Kidney (tissue), 22 donors: ENCODE measurements at places on chromosomes 11 and 22.

DNA sequence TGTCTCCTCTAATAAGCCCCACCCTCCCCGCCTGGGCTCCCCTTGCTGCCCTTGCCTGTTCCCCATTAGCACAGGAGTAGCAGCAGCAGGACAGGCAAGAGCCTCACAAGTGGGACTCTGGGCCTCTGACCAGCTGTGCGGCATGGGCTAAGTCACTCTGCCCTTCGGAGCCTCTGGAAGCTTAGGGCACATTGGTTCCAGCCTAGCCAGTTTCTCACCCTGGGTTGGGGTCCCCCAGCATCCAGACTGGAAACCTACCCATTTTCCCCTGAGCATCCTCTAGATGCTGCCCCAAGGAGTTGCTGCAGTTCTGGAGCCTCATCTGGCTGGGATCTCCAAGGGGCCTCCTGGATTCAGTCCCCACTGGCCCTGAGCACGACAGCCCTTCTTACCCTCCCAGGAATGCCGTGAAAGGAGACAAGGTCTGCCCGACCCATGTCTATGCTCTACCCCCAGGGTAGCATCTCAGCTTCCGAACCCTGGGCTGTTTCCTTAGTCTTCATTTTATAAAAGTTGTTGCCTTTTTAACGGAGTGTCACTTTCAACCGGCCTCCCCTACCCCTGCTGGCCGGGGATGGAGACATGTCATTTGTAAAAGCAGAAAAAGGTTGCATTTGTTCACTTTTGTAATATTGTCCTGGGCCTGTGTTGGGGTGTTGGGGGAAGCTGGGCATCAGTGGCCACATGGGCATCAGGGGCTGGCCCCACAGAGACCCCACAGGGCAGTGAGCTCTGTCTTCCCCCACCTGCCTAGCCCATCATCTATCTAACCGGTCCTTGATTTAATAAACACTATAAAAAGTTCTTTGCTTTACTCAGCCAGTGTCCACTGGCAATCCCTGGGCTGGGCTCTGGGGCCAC is 14.4 kb downstream of the TSKU start:
- H3K36me3 ChIP-seq, result no peaks in the 10 kb centered on the region
- H3K4me1 ChIP-seq, result peaks cover 35% of the 10 kb centered on the region
- no peak overlapping the region for H3K27ac ChIP-seq
- H3K4me3 ChIP-seq, result no peak overlapping the region
- no peak for DNase-seq

DNA sequence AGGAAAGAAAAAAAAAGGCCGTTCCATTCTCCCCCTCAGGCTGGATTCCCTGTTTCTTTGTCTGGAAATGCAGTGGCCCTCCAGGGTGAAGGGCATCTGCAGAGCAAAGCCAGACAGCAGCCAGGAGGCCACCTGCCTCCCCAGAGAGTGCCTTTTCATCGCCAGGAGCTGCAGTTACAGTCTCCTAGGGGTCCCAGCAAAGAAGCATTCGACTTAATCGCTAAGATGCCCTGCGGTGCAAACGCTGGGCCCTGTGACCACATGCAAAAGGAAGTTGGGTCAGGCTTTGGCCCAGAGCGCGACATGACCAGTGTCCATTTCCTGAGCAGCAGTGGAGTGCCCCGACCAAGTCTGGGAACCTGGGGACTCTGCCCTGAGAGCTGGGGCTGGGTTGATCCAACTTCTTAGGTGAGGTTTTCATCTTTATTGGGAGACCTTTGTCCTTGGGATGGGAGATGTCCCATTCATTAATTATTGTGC is 304.6 kb downstream of the OPCML start:
- no peak for DNase-seq
- no peaks in the 10 kb centered on the region for H3K4me1 ChIP-seq
- H3K27me3 ChIP-seq, result no peaks in the 10 kb centered on the region
- H3K4me3 ChIP-seq, result no peak overlapping the region
- no peaks in the 10 kb centered on the region for H3K36me3 ChIP-seq

- H3K27ac ChIP-seq, result no peak overlapping the region
- no peak overlapping the region for H3K4me3 ChIP-seq
- peak; percentile 9 for DNase-seq
- H3K36me3 ChIP-seq, result no peaks in the 10 kb centered on the region
- no peaks in the 10 kb centered on the region for H3K27me3 ChIP-seq
These were observed 54.3 kb downstream of the DDI1 start for GRCh38 chr11:104090767-104091166.

DNA sequence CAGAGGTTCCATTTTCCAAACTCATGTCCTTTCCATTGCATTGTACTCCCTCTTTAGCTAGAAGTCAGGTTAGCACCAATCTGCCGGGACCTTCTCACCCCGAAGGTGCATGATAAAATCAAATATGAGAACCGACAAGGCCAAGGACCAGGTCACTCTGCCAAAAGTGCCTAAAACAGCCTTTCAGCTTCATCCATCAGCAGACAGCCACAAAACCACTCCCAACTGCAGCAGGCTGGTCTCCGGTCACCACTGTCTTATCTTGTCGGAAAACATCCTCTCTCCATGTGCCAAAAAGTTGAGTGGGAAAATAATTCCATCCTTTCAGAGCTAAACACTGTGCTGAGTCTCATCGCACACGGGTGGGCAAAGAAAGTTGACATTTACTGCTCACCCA is 1.4 kb downstream of the PI4KA start:
- no peaks in the 10 kb centered on the region for H3K36me3 ChIP-seq
- H3K27ac ChIP-seq, result no peak overlapping the region
- DNase-seq, result no peak

DNA sequence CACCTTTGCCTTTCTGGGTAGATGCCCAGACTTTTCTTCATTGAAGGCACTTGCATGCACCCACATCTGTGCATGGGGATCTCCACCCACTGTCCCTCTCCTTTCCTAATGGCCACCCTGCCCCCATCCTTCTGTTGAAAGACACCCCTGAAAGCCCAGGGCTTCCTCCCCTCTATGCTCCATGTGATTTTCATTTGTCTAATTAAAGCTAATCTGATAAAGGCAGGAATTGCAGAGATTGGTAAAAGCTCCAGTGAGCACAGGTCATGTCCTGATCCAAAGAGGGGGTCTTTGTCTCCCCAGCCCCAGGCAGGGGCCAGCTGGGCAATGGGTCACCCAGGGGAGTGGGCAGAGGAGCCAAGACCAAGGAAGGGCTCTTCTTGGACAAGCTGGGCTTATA is 107.6 kb upstream of the CD82 start:
- no peaks in the 10 kb centered on the region for H3K27me3 ChIP-seq
- no peak overlapping the region for H3K4me3 ChIP-seq
- DNase-seq, result no peak
- H3K27ac ChIP-seq, result no peak overlapping the region
- H3K36me3 ChIP-seq, result no peaks in the 10 kb centered on the region

GRCh38 chr11:107696140-107696539 is 15.7 kb downstream of the SLN start:
- DNase-seq, result no peak
- H3K27me3 ChIP-seq, result no peaks in the 10 kb centered on the region
- no peak overlapping the region for H3K27ac ChIP-seq
- H3K36me3 ChIP-seq, result no peaks in the 10 kb centered on the region

DNA sequence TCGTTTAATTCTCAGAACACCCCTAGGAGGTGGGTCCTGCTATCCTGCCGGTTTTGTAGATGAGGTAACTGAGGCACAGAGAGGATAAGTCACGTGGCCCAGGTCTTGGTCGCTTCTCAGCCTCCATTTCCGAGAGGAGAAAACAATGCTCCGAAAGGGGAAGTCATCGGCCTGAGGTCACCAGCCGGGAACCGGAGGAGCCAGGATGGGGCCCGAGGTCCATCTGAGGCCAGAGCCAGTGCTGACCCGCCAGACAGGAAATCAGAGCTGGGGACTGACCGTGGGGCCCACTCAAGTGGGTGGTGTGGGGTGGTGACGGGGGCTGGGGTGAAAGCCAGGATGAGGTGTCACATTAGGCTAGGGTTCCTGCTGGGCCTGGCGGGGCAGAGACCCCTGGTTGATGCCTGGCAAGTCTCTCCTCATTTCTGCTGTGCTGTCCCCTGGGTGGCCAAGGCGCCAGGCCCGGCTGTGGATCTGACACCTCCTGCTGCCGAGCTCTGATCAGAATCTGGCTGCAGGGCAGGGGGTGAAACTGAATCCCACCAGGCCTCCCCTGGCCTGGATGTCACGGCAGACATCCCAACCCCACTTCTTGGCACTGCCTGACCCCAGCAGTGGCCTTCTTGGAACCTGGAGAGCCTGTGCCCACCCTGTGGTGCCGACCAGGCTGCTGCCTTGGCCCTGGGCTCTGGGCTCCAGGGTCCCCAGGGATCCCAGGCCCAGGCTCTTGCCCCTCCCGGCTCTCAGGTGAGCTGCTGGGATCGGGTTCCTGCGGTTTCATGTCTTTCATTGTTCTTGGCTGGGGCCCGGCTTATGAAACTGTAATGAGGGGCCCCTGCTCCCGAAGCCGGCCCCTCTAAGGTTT is 12.0 kb downstream of the TRIOBP start:
- no peaks in the 10 kb centered on the region for H3K36me3 ChIP-seq
- no peaks in the 10 kb centered on the region for H3K27me3 ChIP-seq
- peak overlapping the region; percentile 53 for H3K27ac ChIP-seq
- no peaks in the 10 kb centered on the region for H3K4me1 ChIP-seq
- peak; percentile 75 for DNase-seq

DNA sequence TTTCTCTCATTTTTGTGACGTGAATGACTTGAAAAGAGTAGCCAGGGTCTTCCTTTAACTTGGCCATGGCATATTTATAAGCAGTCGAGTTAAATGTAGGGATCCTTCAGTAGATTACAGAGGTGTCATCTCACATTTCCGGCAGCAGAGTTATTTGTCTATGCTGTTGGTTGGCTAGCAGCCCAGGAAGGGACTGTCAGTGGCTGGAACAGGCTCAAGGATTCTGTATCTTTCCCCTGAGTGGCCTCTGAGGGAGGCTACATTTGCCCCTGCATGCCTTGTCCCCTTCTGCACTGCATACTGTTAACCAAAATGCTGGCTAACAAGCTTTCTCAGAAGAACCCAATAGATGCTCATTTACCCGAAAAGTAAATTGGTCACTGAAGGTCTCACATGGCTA is 187.6 kb downstream of the PGR start:
- no peaks in the 10 kb centered on the region for H3K4me1 ChIP-seq
- no peak overlapping the region for H3K27ac ChIP-seq
- H3K36me3 ChIP-seq, result no peaks in the 10 kb centered on the region
- DNase-seq, result peak; percentile 35
- no peak overlapping the region for H3K4me3 ChIP-seq
- H3K27me3 ChIP-seq, result no peaks in the 10 kb centered on the region

DNA sequence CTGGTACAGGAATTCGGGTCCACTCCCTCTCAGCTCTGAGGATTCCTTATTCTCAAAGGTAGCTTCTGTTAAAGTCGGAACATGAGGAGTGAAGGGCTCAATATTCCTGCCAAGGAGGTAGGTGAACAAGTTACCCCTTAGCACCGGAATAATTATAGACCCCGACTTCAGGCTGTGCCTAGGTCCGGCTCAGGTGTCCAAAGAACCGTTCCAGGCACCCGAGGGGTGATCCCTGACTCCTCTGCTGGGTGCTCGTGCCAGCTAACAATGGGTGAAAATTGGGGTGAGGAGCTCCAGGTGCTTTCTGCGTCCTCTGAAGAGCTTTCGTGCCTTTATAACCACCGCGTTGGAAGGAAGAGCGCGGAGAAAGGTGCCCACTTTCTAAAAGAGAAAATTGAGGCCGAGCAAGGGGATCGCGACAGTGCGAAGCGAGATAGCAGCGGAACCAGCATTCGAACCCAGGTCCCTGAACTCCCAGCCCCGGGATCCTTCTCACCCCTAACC is 393 bp downstream of the CYB561A3 start:
- H3K4me3 ChIP-seq, result peak overlapping the region; percentile 85
- no peak for DNase-seq
- peak overlapping the region; percentile 99 for H3K27ac ChIP-seq

GRCh38 chr11:67429038-67429668 is 859 bp downstream of the RPS6KB2 start:
- H3K27me3 ChIP-seq, result no peaks in the 10 kb centered on the region
- peak overlapping the region; percentile 97 for H3K4me3 ChIP-seq
- peaks cover 9% of the 10 kb centered on the region for H3K36me3 ChIP-seq
- no peak for DNase-seq
- H3K4me1 ChIP-seq, result peaks cover 4% of the 10 kb centered on the region
- no peak overlapping the region for H3K27ac ChIP-seq

DNA sequence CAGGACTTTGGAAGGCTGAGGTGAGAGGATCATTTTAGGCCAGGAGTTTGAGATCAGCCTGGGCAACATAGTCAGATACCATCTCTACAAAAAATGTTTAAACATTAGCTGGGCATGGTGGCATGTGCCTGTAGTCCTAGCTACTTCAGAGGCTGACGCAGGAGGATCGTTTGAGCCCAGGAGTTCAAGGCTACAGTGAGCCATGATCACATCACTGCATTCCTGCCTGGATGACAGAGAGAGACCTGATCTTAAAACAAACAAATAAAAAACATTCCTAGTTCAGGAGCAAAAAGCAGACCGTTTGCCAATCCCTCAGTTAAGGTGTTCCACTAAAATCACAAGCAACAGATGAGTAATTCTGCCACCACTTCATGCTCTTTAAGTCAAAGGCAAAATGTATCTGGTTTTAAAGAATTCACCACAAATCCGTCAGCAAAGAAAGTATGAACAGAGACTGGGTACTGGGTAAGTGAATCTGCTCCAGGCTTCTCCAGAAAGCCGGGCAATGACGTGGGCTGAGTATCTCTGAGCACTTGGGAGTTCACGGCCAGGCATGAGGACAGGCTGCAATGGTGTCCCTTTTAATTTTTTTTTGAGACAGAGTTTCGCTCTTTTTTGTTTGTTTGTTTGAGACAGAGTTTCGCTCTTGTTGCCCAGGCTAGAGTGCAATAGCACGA is 19.5 kb downstream of the CLTCL1 start:
- H3K4me1 ChIP-seq, result no peaks in the 10 kb centered on the region
- H3K27me3 ChIP-seq, result no peaks in the 10 kb centered on the region
- H3K36me3 ChIP-seq, result no peaks in the 10 kb centered on the region
- no peak overlapping the region for H3K4me3 ChIP-seq
- DNase-seq, result no peak

GRCh38 chr11:19955660-19956059 is 204.6 kb downstream of the DBX1 start:
- DNase-seq, result no peak
- no peaks in the 10 kb centered on the region for H3K4me1 ChIP-seq
- no peak overlapping the region for H3K27ac ChIP-seq
- no peak overlapping the region for H3K4me3 ChIP-seq

DNA sequence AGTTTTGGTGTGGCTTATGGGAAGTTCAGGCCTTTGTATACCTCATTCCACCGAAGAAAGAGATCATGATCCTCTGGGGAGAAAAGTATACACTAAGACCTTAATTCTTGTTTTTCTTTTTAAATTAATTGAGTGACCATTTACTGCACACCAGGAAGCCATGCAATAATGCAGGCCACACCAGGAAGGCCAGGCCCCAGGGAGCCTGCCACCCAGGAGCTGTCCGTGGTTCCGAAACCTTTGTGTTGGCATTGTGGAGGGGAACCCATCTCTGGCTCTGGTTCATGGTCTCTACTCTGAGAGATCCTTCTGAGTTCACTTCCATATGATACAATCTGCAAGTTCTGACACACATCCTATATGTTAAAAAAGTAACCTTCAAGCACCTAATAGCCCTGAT is 291.8 kb downstream of the MIAT start:
- peaks cover 5% of the 10 kb centered on the region for H3K27me3 ChIP-seq
- H3K27ac ChIP-seq, result no peak overlapping the region
- H3K4me3 ChIP-seq, result no peak overlapping the region
- DNase-seq, result peak; percentile 86
- H3K4me1 ChIP-seq, result no peaks in the 10 kb centered on the region

- H3K4me3 ChIP-seq, result no peak overlapping the region
- H3K4me1 ChIP-seq, result no peaks in the 10 kb centered on the region
- H3K36me3 ChIP-seq, result no peaks in the 10 kb centered on the region
These were observed 95.9 kb upstream of the FGF3 start for GRCh38 chr11:69915151-69915500.
